Mesothelial cell of epicardium (in vitro differentiated cells): ENCODE measurements at places on chromosomes 1 and 21.

DNA sequence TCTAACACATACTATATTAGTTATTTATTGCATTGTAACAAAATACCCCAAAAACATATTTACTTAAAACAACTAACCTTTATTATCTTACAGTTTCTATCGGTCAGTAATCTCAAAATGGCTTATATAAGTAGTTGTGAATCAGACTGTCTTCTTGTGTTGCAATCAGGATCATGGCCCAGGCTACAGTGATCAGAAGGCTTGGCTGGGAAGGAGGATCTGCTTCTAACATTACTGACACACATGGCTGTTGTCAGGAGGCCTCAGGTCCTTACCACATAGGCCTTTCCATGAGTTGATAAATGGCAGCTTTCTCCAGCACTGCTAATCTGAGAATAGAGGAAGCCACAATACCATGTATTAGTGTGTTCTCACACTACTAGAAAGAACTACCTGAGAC lies 33.7 kb downstream of the CFH start:
- DNase-seq = no peak

- DNase-seq = no peak
Observed at GRCh38 chr1:22886211-22886610, 86.5 kb downstream of the LACTBL1 start.

- no peak for DNase-seq
Observed at GRCh38 chr21:28771790-28772501, 220.7 kb downstream of the LTN1 start.

DNA sequence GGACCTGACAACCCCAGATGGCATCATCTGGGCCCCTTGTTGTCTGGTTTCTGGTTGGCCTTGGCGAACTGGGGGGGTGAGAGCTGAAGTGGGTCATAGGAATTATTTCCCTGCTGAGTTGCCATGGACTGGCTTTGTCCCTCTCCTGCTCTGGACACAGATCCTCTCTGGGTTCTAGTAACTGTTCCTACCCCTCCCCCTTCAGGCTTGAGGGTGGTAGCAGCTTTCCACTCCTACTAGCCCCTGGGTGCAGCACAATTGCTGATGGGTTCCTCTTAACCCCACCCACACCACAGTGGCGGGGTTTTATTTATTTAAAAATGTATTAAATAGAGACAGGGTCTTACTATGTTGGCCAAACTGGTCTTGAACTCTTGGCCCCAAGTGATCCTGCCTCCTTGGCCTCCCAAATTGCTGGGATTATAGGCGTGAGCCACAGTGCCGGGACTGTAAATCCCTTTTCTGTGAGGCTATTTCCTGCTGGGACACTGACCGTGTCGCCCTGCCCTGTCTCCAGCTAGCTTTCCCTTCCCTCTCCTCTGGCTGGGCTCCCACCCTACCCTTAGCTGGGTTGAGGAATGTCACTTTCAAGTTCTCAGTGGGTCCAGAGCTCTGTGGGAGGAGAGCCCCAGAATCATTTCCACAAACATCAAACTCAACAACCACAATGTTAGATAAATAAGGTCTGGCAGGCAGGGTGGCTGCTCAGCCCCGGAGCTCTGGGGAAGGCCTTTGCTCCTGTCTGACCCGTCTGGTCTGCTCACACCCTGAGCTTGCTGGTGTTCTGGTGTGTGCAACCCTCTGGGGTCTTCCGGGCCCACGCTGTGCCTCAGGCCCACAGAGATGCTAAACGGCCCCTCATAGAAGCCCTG lies 112.7 kb upstream of the WNT4 start:
- DNase-seq = no peak

DNA sequence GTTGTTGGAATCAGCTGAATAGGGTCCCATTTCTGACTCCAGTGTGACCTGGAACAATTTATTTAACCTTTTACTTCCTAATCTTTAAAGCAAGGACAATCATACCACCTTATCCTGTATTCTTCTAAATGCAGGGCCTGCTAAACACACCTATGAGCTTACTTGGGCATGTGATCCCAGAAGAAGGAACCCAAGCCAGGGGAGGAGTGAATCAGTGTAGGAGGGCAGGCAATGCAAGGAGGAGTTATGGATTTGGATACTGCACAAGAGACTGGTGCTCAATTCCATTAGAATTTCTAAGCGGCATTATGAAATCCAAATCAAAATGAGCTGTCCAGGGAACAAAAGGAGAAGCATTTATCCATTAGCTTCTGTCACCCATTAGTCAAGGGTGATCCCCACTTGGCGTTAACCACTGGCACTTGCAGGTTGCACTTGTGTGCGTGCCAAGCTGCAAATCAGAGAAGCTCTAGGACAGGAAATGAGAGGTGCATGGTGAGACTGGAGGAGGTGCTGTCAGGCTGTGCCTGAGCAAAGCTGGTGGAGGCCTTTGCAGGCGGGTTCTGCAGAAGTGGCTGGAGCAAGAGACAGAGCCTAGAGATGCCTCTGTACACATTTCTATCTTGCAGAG lies 297.2 kb upstream of the PLXNA2 start:
- no peak for DNase-seq

DNA sequence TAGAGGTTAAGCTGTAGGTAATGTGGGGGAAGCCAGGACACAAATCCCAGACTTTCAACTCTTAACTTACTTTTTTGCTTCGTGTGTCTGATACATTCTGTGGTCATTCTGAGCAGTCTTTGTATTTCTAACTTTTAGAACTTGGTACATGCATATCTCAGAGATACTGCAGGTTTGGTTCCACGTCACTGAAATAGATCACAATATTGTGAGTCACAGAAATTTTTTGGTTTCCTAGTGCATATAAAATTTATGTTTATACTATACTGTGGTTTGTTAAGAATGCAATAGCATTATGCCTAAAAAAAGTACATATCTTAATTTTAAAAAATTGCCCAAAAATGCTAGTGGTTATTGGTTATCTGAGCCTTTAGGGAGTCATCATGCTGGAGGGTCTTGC lies 3.2 kb downstream of the URB2 start:
- no peak for DNase-seq

- DNase-seq = no peak
Observed at GRCh38 chr21:16587141-16587581, 857.4 kb downstream of the USP25 start.

DNA sequence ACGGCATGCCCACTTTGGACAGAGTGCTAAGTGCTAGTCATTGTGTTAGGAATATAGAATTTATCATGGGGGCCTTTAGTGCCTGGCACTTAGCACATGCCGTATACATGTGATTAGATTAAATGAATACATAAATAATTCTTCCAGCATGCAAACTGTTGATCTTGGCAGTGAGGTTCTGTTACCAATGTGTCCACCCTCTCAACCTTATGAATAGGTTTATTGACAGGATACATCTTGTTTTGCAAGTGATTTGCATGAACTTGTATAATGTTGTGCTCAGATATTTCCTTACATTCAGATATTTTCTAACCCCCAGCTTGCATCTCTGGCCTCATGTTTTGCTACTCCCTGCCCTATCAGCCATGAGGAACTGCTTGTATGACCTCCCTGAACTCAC lies 60.3 kb upstream of the ZNF648 start:
- no peak for DNase-seq

DNA sequence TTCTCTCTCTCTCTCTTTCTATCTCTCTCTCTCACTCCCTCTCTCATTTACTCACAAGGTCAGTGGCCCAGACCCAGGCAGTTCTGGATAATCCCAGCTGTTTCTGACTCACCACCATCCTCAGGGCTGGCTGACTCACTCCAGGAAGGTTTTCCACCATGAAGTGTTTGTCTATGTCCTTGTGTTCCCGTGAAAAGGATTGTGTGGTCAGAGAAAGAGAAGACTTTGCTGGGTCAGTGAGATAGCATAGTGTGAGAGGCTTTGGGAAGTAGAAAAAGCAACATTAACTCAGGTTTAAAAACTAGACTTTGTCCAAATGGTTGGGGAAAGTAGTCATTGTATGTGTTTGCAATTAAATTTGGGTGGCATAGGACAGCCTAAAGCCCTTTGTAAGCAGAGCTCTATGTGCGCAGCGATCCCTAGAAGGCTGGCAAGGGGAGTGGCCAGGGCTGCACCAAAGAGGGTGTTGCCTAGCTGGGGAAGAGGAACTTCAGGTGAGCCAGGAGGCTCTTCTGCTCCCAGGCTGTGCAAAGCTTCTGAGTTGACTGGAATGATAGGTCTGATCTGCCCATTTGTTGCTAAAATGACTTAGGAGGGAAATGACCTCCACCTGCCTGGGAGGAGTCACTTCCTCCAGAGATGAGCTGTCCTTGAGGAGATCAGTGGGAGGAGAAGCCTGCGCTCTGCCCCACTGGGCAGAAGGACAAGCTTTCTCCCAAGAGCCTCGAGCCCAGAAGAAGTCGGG lies 4.9 kb upstream of the CAPN2 start:
- DNase-seq = no peak

DNA sequence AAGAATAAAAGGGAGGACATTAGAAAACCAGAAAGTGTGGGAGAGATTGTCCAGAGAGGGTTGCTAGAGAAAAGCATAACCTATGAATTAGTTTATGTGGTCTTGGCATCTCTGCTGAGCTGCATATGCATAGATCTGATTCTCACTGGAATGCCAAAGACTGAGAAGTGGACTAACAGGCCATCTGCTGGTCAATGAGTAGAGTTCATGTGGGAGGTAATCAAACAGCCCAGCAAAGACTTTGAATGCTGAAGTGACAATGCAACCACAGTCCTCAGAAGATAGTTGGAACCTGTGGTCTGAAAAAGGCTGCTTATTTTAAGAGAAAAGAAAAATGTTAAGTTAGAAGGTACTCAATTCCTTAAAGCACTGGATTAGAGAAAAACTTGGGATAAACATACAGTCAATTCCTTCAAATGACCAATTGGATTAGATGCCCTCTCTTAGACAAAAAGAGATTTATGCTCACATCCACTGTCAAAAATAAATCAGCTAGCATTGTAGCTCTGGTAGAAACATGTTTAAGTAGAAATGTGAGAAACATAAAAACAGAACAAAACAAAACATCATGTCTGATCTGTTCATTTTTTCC lies 382.8 kb downstream of the AMY1C start:
- no peak for DNase-seq

DNA sequence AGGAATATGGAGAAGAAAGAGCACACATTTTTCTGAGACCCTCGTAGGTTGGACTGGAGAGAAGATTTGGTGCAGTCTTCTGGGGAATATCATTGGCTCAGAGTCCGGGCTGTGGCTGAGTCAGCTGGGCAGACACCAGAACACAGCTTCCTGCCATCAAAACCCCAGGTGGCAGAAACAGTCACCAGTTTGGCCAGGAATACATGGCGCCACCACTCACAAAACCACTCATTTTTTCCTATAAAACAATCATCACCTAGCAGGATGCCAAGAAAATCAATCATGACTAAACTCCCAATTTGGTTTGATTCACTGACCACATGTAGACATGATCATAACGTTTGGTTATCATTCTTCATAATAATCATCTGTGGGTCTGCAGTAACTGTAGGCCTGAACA lies 178.1 kb upstream of the PBX1 start:
- no peak for DNase-seq

DNA sequence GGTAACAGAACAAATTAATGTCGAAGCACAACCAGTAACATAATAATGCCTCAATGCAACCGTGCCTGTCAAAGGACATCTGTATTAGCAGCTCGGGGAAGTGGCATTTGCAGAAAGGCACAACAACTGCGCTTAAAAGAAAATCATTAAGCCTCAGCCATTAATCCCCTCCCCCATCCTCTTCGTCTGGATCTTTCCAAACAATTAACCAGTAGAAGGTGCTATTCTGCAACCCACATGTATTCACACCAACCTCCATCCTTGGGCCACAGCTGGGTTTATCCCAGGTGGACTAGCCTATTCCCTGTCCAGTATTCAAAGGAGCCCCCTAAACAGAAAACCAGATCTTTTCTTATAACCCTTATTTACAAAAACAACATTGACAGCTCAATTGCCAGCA lies 2.6 kb downstream of the RERE start:
- DNase-seq = no peak

- no peak for DNase-seq
Observed at GRCh38 chr1:30991862-30992606, 73.5 kb downstream of the PUM1 start.

- no peak for DNase-seq
Observed at GRCh38 chr1:202282025-202282371, 59.7 kb downstream of the UBE2T start.

- DNase-seq = no peak
Observed at GRCh38 chr1:24878775-24879742, 51.0 kb downstream of the RUNX3 start.

DNA sequence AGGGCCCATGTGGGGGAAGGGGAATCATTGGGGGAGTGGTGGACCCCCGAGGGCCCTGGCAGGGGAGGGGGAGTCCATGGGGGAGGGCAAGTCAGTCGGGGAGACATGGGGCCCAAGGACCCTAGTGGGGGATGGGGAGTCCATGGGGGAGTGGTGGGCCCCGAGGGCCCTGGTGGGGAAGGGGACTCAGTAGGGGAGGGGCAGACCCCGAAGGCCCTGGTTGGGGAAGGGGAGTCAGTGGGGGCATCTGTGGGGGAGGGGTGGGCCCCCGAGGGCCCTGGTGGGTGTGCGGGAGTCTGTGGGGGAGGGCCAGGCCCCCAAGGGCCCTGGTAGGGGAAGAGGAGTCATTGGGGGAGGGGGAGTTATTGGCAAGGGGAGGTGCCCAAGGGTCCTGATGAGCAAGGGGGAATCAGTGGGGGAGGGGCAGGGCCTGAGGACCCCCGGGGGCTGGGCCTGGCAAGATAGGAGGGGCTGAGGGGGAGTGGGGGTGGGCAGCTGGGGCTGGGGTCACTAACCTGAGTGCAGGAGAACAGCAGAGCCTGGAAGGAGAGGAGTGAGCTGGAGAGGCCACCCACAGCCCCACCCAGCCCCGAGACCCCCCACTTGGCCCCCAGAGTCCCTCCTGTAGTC lies 2.1 kb downstream of the MXRA8 start:
- no peak for DNase-seq

DNA sequence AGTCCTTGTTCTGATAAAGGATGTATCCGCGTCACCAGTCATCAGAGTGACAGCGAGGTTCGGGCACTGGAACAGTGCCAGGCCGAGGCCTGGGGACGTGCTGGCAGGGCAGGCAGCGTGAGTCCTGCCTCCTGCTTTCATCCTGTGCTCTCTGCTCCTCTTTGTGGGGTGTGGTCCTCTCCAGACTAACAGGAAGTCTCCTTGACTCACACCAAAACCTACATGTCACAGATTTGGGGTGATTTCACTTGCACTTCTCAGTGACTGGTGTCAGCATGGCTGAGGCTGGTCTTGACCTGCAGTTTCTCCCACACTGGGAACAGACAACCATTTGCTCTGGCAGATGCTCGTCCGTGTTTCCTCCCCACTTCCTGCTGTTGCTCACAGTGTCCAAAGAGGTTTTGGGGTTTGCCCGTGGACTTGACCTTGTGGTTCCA lies 8.8 kb upstream of the NLRP3 start:
- no peak for DNase-seq

GRCh38 chr1:239706245-239706892 lies 320.0 kb downstream of the CHRM3 start:
- no peak for DNase-seq

GRCh38 chr1:228799924-228800323 lies 64.6 kb downstream of the RHOU start:
- no peak for DNase-seq

DNA sequence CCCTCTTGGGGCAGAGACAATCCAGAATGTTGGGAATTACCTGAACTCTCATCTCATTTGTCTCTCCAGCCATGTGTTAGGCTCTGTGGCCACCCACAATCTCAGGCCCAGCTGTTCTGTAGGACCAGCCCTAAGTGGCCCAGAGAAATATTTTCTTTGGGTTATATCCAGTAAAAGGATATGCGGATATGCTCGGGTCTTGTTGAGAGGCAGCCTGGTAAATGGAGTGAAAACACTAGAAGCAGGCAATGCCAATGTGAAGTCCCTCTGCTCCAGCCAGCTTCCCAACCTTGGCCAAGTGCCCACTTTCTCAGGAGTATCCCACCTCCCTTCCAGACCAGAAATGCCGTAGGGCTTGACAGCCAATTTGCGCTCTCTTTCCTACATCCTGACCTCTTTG lies 192.2 kb downstream of the ST6GALNAC3 start:
- DNase-seq = no peak
